ENCODE measurements at places on chromosomes 7 and 10.

DNA sequence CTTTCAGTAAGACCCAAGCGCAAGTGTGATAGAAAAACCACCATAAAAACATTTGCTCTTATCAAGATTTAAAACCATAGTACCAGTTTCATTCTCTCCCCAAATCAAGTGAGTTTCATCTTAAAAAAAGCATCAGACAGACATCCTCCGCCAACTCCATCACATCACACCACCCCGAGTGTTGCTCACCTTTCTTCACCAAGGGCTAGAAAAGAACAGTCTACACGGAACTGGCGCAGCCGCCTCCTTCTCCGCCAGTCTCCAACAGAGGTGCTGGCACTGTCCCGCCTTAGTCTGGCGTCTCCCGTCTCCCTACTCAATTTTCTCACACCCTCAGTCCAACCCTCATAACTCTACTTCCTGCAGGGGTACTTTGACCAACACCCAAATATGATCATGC lies 46.9 kb upstream of the WIPI2 start:
- peak; percentile 65 for DNase-seq

- no peak for DNase-seq
Measured at GRCh38 chr7:87152897-87153641, 816 bp downstream of the DMTF1 start.

DNA sequence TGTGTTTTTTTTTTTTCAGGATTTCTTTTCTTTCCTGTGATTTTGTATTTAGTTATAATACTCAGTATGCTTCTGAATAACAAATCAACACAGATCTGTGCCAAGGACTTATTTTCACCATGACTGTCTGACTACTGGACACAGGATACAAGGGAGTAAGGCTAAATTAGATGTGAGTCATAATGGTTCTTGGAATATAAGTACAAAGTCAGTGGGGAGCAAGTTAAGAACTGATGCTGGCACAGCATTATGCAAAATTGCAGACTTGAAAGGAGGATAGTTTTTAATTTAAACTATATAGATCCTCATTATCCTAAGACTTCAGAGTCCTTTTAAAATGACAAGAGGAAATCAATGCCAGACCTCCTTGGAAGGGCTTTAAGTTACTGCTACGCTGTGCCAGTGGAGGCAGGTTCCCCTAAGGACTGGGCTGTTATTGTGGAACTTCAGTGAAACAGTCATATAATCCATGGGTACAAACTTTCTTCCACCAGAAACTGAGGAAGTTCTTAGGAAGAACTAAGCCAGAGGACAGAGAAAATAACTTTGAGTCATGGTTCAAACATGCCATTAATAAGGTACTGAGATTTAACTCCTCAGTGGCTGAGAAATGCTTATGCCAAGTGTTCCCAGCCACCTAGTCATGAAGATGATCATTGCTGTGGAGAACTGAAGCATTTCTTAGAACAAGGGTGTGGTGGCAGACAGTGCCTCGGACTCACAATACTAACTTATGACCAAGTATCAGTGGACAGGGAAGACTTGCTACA lies 531.2 kb downstream of the HTR7 start:
- no peak for DNase-seq

- no peak for DNase-seq
Measured at GRCh38 chr10:128969551-128969950, 497.5 kb upstream of the MGMT start.
